Head of caudate nucleus (tissue), 42 donors: ENCODE measurements at places on chromosomes 3 and 15.
A peak's percentile ranks its signal among the peaks of the same experiment; 100 is the strongest.

DNA sequence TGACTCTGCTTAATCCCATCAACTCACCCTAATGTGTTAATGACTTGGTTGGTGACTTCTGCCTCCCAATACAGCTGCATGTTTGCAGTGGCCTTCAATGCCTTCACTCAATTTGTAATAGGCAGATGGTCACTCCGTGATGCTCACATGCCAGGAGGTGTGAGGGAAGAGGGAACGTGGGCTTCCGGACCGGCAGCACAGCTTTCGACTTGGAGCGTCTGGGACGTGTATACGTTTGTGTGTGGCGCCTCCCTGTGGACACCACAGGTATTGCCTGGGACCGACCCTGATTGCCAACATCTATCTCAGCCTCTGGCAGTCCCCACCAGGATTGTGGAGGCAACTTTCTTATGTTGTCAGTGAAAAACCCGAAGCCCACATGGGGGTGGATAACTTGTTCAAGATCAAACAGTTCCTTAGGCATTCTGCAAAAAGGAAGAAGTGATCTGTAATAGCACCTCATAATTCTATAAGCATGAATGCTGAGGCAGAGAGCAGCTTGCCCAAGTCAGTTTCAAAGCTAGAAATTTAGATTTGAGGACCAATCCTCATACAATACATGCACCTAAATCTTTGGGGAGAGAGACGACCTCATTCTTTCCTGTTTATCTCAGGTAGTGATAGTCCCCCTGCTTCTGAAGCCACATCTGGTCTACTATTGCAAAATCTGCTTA lies 16.9 kb downstream of the MRPL46 start:
- DNase-seq, result peak; percentile 83

DNA sequence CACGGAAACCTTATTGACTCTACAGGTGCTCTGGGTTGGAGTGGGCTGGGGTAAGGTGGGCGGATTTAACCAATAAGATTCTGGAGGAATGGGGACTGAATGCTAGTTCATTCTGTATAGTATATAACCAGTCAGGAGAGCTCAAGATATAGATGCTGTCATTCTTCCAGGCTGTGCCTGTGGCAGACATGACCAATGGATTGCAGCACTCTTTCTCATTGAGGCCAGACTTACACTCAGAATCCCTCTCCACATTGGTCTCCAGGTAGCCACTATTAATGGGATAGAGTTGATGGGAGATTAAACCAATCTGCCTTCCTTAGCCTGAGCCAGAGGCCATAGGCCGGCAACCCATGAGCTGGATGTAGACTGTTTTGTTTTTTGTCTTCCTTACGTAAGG lies 82.8 kb upstream of the MEF2A start:
- no peak for DNase-seq

DNA sequence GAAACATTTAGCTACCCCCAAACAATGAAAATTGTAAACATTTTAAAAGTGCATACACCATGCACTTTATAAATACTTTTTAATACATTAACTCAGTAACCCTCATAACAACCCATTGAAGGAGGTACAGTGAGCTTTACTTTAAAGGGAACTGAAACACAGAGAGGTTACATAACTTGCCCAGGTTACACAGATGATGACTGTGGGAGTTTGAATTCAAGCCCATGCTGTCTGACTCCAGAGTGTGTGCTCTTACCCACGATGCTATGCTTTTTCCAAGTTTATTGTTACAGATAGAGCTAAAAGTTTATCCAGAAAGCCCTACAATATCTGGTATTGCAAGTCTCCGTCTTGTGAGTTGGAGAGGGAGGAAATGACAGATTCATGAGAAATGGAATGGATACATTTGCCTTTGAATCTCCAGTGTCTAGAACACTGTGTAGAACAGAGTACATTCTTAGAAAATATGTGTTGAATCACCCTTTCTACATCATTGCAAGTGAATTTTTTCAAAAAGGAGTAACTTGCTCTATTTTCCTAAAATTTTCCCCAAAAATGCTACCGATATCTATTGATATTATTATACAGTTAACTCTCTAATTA lies 428.3 kb downstream of the NAALADL2 start:
- DNase-seq, result no peak

GRCh38 chr15:82045179-82045891 lies 483 bp downstream of the MEX3B start:
- DNase-seq, result peak; percentile 63

DNA sequence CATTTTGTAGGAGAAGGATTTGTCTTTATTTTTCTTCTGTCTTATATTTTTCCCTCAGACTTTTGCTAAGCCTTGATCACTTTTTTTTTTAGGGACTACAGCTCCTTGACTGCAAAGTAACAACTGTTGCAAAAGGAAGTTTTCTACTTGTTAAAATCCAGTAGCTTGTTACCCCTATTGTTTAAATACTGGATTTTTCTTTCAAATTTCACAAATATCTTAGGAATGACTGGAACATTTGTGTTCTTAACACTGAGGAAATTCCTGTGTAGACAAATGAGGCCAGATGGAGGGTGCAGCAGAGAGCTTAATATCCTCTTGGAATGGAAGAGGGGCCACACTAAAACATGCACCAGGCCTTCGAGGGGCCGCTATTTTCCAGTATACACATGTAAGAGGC lies 3.2 kb upstream of the PGPEP1L start:
- DNase-seq, result no peak
